Left lobe of liver (tissue), 2 donors: ENCODE measurements at places on chromosomes 6 and 20. TPM values are rescaled to one million over a fixed set of nuclear protein-coding genes. Genes with fewer than 3 reads are reported as not detected.

DNA sequence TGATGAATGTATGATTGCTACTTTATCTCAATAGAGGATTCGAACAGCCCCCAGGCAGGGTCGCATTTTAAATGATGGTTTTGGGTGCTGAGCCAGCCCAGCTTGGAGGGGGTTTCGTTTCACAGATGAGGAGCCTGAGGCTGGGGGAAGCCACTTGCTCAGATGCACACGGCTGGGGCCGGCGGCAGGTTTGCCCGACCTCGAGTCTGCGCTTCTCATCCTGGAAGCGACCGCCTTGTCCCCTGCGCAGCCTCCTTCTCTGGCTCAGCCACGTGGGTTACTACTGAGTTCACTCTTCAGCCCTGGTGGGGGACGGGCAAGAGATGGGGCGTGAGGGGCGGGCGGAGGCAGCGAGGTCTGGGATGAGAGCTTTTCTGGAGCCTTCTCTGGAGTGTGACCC lies 25.3 kb downstream of the NTSR1 start:
- no peak for DNase-seq

DNA sequence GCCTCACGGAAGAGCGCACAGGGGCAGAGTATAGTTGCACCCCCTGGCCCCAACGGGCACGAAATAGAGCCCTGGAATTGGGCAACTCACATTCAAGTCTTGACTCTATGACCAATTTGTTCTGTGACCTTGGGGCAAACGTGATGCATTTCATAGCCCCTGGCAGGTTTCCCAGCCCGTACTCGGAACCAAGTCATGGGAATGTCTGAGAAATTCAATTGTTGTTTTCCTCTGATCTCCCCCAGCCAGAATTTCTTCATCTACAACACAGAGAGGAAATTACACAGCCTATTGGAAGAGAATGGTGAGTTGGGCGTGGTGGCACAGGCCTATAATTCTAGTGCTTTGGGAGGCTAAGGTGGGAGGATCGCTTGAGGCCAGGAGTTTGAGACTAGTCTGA lies 322.3 kb upstream of the SULF2 start:
- no peak for DNase-seq

GRCh38 chr6:105227295-105227767 lies 47.5 kb upstream of the POPDC3 start:
- no peak for DNase-seq

C6orf132 gene
- total RNA-seq: 0.38 TPM
